ENCODE measurements at places on chromosomes 11 and 22.

- H3K27ac ChIP-seq, result no peak overlapping the region
- H3K36me3 ChIP-seq, result no peaks in the 10 kb centered on the region
- H3K4me3 ChIP-seq, result no peak overlapping the region
- H3K27me3 ChIP-seq, result peaks cover 3% of the 10 kb centered on the region
- H3K4me1 ChIP-seq, result no peaks in the 10 kb centered on the region
These were observed 22.1 kb downstream of the OR8G5 start for GRCh38 chr11:124278261-124278660.

DNA sequence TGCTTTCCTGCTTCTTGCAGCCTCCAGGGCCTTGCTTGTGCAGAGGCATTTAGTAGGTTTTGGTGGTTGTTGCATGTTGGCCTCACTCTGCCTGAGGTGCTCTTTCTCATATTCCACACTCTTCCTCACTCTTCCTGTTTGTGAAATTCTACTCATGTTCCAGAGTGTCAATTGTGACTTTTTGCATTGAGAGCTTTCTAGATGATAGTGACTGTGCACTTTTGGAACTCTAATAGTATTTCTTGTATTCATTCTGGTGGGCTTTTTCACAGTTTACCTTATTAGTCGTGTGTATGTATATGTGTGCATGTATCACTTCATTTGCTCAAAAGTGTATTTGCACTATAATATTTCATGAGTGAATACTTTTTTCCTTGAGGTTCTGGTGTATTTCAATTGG is 11.3 kb downstream of the HSD17B12 start:
- no peaks in the 10 kb centered on the region for H3K27me3 ChIP-seq
- peaks cover 13% of the 10 kb centered on the region for H3K36me3 ChIP-seq
- H3K4me3 ChIP-seq, result no peak overlapping the region

GRCh38 chr22:17772249-17772957 is 1.9 kb downstream of the BID start:
- no peak for DNase-seq
- peak overlapping the region; percentile 86 for H3K4me3 ChIP-seq
- H3K4me1 ChIP-seq, result peaks cover 79% of the 10 kb centered on the region
- H3K27me3 ChIP-seq, result no peaks in the 10 kb centered on the region

DNA sequence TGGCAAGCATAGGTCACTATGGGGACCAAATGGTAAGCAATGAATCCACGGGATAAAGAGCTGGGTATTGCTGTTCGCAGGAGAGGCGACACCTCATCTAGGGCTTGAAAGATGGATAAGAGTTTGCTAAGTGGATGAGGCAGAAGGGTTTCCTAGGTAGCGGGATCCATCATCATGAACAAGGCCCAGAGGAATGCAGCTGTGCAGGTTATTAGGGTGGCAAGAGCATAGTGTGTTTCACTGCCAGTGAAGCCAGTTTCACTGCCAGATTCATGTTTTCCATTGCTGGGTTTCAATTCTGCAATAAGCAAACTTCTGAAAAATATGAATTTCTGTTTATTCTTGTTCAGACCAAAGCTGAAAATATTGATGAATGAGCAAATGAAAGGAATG is 27.2 kb downstream of the WEE1 start:
- H3K4me3 ChIP-seq, result peak overlapping the region; percentile 85
- no peaks in the 10 kb centered on the region for H3K27me3 ChIP-seq
- peak overlapping the region; percentile 96 for H3K27ac ChIP-seq
- peaks cover 60% of the 10 kb centered on the region for H3K4me1 ChIP-seq
- H3K36me3 ChIP-seq, result no peaks in the 10 kb centered on the region

- H3K27me3 ChIP-seq, result peaks cover 16% of the 10 kb centered on the region
- H3K4me1 ChIP-seq, result no peaks in the 10 kb centered on the region
- H3K36me3 ChIP-seq, result no peaks in the 10 kb centered on the region
- H3K27ac ChIP-seq, result peak overlapping the region; percentile 16
- H3K4me3 ChIP-seq, result no peak overlapping the region
These were observed 23.6 kb downstream of the ALX4 start for GRCh38 chr11:44286268-44286880.

All from activated B cell treated with CpG ODN at 0.5 μM for 24 hours (primary cell).